AG08396 (cell line): ENCODE measurements at places on chromosomes 7 and 10.
A peak's percentile ranks its signal among the peaks of the same experiment; 100 is the strongest.

DNA sequence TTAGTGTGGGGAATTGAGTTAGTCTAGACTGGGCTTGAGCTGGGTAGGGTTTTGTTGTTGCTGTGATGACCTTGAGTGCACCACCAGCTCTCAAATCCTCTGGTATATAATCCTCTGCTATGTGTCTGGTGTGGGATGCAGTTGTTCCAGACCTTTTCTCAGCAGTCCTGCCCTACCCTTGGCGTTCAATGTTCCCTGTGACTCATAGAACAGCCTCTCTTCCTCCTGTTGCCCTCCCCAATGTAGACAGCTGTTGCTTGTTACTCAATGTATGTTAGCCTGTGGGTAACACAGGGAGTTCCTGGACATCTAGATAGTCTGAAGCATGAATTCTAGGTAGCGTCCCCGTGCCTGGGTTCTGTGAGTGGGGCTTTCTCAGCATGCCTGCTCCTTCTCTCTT is 19.8 kb downstream of the ACBD7 start:
- peak; percentile 32 for DNase-seq

- DNase-seq = no peak
Observed at GRCh38 chr10:131773370-131774343, 127.2 kb upstream of the PPP2R2D start.

- DNase-seq = no peak
Observed at GRCh38 chr7:131762753-131763152, 206.3 kb upstream of the PODXL start.

DNA sequence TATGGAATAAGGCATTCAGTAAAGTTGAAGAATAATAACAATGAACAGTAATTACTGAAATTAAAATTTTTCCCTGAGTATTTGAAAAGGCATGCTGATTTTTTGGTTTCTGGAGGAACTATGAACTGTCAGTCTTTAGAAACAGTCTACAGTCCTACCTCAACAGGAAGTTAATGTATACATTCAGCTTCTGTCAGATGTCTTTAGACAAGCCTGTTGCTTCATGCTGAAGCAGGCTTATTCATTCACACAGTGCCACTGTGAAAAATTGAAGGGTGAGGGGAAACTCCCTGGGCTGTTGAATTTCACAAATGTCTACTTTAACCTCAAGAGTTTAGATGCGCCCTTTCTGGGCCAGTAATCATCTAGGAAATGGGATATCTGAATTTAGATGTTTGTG is 3.5 kb downstream of the NRF1 start:
- DNase-seq = no peak

DNA sequence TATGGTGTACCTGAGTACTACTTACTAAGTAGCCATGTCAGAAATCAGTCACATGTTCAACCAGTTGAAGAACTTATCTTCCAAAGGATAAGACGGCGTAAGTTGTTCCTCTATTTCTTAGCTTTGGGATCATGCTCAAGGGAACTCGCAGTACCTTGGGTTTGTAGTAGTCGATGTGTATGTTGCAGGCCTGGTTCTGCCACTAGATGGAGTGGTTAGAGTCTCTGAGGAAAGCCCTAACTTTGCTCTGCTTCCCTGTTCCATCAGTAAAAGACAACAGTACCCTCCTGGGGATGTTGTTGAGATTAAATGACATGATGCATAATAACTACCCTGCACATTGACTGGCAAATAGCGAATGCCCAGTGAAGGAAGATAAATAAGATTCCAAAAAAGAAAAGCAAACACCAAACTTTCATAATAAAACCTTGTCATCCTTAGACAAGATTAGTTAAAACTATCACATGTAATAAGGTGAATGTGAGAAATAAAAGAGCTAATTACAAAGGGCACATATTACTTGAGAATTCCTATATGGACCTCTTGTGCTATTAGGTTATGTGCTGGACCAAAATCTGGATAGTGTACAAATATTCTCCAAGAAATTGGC is 165.9 kb downstream of the ABCA13 start:
- DNase-seq = peak; percentile 51

GRCh38 chr10:49310460-49310859 is 11.5 kb downstream of the C10orf71 start:
- no peak for DNase-seq

GRCh38 chr7:150409300-150410030 is 30.3 kb downstream of the ZNF775 start:
- DNase-seq = no peak

DNA sequence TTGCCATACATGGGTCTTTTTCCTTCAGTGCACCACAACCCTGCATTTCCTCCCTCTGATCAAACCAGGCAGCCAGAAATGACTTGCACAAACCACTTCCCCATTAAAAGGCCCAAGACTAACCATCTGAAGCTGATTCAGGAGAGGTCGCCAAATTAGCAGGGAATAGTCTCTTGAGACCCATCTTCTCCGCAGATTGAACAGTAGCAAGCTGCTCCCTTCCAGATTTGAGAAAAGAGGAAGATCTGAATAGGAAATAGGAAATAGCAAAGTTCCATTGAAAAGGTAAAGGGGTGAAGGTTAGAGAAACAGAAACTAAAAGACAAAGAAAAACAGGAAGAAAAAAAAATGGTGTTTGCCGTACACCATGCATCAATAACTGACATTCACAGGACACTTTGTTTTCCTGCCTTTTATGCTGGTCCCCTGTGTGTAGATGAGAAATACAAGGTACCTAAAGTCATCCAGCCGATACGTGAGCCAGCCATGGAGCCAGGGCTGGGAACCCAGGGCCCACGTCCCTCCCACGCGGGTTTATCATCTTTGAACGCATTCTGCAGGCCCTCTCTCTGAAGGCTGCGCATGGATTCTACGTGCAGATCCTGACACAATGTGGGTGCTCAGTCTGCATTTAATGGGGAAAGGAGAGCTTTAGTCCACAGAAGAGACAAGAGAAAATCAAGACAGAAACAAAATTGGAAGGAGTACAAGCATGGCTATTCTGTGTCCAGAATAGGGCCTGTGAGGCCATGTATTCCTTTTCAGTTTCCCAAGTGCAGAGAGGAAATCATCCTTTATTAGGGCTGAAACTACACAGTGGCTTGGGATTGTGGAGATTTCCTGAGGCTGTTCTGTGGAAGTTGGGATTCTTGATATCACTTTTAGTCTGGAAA is 268.4 kb upstream of the NPVF start:
- DNase-seq = no peak

DNA sequence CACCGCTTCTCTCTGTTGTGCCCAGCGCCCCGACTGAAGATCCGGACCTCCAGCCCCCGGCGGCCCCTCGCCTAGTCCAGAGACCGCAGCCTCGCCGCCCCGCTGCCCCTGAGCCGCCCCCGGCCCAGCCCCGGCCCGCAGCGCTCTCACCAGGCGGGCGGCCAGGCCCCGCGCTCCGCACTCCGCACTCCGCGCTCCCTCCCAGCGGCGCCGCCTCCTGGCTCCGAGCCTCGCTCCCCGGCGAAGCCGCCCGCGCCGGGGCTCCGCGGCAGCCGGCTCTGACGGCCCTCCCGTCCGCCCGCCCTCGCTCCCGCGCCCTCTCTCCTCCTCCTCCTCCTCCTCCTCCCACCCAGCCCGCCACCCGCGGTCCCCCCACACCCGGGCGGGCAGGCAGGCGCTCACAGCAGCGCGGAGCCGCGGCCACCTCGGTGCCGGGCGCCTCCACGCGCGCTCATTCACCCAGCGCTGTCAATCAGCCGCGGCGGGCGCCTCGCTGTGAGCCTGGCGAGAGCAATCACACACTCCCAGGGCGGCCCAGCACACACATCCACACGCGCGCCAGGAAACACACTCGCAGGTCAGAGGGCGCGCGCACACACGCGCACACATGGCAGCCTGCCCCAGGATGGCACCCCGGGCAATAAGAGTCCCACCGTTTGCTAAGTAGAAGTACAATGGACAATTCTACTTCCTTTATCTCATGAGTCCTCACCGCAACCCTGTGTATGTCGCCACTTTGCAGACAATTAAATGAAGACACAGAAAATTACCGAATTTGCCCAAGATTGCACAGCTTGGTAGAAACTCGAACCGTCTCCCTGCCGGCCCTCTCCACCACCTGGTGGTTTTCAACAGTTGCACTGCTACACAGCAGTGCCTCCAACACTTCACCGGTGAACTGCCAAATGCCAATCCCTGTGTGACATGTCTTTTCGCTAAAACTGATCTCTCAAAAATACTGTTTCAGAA is at the start of gene PRRT4:
PRRT4 (minus strand) TSS at position 280 of the 969 bp plus-strand sequence.
- DNase-seq = peak; percentile 78

GRCh38 chr10:114938856-114939193 is 830 bp downstream of the TRUB1 start:
- no peak for DNase-seq

- DNase-seq = no peak
Observed at GRCh38 chr7:30433506-30433905, 45.1 kb downstream of the NOD1 start.

DNA sequence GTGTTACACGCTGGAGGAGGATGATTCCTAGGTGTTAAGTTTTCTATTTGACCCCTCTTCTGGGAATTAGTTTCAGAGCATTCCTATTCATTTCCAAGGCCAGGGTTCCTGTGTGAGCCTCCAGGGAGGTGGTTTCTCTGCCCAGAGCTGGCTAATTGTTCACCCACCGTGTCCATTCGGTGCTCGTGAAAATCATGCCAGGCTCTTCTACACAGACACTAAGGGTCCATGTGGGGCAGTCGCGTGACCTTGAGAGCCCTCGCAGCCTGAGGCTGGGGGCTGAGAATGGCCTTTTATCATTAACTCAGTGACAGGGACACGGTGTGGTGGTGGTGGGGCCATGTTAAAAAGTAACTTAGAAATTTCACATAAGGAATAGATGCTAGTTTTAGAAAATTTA is 83.7 kb downstream of the EMX2 start:
- DNase-seq = no peak

- no peak for DNase-seq
Observed at GRCh38 chr7:20388084-20388483, 57.4 kb downstream of the ITGB8 start.

DNA sequence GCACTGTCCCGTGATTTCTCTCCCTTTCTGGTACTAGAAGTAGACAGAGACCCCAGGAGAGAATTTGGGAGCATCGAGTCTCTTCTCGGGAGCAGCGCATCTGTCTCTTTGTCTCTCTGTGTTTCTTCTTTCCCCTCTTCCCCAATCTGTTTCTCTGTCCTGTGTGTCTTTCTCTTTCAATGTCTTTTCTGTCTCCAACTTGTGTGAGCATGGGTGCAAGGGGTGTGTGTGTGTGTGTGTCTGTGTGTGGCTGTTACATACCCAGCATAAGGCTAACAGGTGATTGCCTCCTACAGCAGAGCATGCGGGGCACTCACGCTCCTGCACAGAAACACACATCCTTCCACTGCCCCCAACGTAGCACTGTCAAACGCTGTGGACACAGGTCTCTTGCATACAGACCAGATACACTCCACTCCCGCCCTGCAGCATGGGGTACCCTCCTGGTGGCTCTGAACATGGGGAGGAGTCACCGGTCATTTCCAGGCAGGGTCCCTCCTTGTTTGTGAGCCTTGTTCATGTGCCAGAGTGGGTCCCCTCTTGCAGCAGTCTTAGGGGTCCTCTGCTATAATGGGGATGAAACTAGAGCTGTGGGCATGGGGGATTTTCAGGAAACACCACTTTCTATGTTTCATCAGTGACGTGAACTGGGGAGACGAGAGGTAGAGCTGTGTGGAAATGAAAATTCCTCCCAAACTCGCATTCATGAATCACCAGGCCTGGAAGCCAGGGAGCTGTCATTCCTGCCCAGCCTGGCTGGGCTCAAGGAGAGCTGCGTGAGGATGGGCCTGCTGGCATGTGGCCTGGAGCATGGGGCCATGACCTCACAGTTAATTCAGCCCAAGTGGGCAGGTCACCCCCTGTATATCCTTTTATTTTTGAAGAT is 980 bp downstream of the ADAMTS14 start:
- DNase-seq = peak; percentile 93

DNA sequence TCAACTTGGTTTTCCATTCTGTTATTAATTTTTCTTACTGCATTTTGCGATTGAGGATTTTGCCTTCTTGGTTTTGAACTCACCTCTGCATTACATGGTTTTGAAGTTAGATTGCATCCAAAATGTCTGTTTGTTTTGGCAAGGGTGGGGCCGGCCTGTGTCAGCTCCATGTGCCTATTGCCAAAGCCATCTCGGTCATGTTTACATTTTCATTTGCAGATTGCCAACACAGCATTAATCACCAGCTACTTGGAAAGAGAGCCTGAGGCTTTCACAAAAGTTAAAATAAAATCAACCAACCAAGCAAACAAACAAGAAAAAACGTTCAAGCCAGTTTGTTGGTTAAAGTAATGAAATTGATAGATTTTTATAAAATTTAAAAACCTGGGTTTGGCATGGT is 695.8 kb downstream of the TYW1 start:
- no peak for DNase-seq

DNA sequence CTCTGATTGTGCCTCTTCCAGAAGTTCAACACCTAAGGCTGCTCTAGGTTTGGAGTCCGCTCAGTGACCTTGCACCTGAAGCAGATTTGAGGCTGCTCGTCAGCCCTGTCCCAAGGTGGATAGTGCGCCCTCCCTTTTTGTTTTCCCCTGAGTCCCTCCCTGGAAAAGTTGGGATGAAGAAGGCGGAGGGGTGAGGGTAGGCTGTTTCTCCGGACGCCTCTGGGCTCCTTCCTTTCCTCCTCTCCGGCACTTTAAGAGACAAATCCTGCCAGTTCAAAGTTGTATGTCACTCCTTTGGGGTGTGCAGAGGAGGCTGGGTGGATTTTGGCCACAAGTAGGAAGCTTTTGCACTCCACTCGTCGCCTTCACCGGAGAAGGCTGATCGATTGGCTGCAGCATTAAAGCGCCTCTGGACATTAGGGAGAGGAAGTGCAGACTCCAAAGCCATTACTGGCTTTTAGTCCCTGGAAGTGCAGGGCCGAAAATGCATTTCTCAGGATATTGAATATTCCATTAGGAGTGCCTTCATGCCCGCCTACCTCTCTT is 81.9 kb upstream of the PRKG1 start:
- peak; percentile 11 for DNase-seq

GRCh38 chr10:1980459-1980858 is 243.1 kb upstream of the ADARB2 start:
- no peak for DNase-seq

- DNase-seq = no peak
Observed at GRCh38 chr10:68086011-68086410, 10.9 kb upstream of the HERC4 start.

DNA sequence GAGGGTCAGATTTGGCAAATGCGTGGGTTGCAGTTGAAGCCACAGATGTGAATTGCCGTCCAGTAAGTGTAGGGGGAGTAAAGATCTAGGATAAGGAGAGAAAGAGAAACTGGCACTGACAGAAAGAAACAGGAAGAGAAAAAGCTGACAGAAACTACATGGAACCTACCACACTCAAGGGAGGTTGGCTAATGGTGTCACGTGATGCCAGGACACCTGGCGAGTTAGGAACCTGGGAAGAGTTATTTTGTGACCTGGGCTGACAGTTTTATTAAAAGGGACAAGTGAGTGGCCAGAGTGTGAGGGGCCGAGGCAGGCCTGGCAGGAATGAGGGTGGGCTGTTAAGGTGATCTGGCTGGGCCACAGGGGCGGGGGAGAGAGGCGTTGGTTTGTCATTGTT is 188.7 kb downstream of the ADARB2 start:
- DNase-seq = no peak

DNA sequence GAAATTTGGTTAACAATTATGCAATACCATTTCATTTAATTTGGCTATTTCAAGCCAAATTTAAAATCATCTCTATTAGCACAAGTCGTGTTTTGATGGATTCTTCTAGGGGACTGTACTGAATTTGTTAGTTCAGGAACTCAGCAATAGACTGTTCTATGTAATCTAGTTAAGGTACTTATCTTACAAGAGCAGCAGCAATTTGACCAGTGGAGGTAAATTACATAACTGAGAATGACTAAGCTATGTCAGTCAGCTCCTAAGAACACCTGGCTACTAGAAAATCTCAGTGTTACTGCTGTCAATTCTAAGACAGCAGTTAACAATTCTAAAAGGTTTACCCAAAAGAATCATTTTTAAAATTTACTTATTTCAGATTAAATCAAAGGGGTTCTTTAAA is 513.9 kb upstream of the ZWINT start:
- DNase-seq = no peak
